ENCODE measurements at places on chromosomes 5 and 9. TPM values are rescaled to one million over a fixed set of nuclear protein-coding genes. Genes with fewer than 3 reads are reported as not detected.

PDZD2 gene
- total RNA-seq = 67.8 TPM

OLFM1 gene
- total RNA-seq = 24.1 TPM

DNA sequence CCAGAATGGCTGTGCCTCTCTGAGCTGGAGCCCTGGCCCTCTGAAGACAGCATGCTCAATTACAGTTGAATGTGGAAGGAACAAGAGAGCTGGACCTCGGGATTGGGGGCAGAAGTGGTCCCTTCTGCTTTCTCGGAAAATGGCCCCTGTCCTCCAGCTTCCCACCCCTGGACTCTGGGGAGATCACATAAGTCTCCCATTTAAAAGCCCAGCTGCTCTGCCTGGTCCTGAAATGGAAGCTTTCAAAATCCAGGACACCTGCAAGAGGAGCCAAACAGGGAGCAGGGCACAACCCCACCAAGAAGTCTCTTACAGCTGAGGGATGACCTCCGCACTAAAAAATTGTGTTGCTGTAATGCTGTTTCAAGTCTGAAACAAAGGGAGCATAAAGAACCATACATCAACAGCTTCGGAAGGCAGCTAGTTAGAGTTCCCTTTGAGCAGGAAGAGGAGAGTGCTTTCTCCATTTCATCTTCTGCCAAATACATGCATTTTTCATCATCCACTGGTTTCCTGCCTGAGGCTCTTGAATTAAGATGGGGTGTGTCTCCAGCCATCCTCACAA, 48.2 kb downstream of the TGFBI start:
- no peaks in the 10 kb centered on the region for H3K36me3 ChIP-seq
- H3K27me3 ChIP-seq = no peaks in the 10 kb centered on the region
- no peak overlapping the region for H3K27ac ChIP-seq
- H3K4me1 ChIP-seq = peaks cover 17% of the 10 kb centered on the region
- no peak overlapping the region for H3K4me3 ChIP-seq
- DNase-seq = no peak

DNA sequence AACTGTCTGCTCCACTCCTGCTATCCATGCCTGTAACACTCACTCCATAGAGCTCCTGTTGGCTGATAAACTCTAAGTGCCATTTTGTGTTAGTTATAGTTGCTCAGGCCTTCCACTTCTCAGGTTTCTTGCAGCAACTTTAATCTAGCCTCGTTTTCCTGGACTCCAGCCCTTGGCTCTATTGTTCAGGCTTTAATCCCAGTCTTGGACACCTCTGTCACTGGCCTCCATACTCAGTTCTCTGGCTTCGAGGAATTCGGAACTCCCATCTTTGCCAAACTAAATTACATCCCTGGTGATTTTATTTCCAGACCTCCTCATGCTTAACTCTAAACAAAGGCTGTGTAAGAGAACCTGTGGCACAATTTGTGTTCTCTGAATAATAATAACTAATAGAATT, 39.8 kb downstream of the EMB start:
- H3K36me3 ChIP-seq = no peaks in the 10 kb centered on the region
- H3K4me1 ChIP-seq = no peaks in the 10 kb centered on the region
- no peak overlapping the region for H3K27ac ChIP-seq
